Neural cell (in vitro differentiated cells): ENCODE measurements at places on chromosomes 12 and 14. TPM values are rescaled to one million over a fixed set of nuclear protein-coding genes. Genes with fewer than 3 reads are reported as not detected.

The CISTR gene
- polyA plus RNA-seq = not detected in 2 replicates

The FOXN4 gene
- polyA plus RNA-seq = 0.14 and 0.30 TPM in 2 replicates

The LGR5 gene
- polyA plus RNA-seq = 0.16 TPM in 1 of 2 replicates, not detected in the other

The GNB3 gene
- 18.8 and 19.0 TPM in 2 replicates for polyA plus RNA-seq

The AACS gene
- polyA plus RNA-seq = 33.2 and 34.3 TPM in 2 replicates
